ENCODE measurements at places on chromosomes 3 and 15. TPM values are rescaled to one million over a fixed set of nuclear protein-coding genes. Genes with fewer than 3 reads are reported as not detected.

The GPD1L gene
- total RNA-seq: 246 TPM

The CSPG5 gene
- total RNA-seq: 0.59 TPM

The ZNF501 gene
- total RNA-seq: 3.5 TPM

DNA sequence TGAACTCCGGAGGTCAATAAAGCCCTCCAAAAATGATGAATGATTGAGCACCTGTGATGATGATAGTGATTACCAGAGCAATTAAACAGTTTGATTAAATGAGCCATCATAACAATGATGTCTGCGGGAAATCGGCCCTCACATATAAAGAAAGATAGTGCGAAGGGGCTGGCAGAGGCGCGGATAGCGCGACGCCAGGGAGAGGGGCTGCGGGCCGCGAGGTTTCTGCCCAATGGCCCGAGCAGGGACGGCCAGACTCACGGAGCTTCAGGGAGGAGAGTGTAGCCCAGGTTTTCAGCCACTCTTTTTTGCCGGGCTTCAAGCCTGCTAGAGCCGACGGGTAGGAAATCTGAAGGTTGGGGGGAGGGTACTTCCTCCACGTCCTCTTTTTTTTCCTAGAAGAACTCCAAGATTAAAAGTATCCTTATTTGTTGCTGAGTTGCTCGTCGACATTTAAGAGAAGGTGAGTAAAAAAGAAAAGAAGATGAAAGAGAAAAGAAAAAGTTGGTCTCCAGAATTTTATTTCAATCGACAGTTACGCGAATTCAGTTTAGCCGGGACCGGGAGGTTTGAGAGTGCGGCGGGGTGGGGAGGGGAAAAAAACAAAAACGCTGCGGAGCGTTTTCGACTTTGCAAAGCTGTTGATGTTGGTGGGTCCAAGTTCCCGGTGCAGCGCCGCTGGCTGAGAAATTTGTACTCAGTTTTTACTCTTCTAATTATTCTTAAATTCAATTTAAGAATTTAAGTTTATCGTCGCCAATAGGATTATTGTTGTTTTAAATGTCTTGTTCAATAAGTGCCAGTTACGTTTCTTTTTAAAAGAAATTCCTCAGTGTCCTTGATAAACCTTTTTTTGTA lies 2.2 kb upstream of the MEIS2 start:
- peak; percentile 43 for DNase-seq

DNA sequence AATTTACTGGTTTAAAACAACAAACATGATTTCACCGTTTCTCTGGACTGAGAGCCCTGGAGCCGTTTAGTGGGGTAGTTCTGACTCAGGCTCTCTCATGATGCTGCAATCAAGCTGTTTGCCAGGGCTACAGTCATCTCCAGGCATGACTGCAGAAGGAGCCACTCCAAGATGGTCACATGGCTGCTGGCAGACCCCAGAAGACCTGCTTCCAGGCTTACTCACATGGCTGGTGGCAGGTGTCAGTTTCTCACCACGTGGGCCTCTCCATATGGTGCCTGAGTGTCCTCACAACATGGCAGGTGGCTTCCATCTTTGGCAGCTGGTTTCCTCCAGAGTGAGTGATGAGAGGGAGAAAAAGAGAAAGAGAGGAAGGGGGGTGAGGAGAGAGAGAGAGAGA lies 378.3 kb upstream of the RGMA start:
- DNase-seq: peak; percentile 83

DNA sequence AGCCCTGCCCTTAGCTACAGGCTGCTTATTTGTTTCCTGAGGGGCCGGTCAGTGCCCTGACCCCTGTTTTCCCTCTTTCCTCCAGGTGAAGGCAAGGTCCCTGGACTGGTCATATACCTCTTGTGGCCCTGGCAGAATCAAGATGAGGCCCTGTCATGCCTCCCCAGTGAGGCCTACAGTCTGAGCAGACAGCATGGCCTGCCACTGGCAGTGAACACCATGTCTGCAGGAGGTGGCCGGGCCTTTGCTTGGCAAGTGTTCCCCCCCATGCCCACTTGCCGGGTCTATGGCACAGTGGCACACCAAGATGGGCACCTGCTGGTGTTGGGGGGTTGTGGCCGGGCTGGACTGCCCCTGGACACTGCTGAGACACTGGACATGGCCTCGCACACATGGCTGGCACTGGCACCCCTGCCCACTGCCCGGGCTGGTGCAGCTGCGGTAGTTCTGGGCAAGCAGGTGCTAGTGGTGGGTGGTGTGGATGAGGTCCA lies 1.2 kb downstream of the KLHDC8B start:
- peak; percentile 42 for DNase-seq

DNA sequence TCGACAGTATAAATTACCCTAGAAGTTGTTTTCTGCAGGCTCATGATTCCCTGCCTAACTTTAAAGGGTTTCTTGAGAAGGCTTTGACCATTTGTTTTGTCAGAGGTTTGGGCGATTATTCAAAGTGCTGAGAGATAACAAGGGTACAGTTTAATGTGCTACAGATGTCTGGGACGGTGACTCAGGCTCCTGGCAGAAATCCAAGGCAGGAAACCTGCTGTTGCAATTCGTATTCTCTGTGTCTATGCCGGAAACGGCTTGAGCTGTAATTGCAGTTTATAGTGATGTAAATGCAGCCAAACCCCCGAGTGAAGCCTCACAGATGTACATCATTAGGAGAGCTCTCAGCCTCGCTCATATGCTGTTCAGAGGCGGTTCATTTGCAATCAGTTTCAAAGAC lies 65.6 kb downstream of the SYNPR start:
- DNase-seq: peak; percentile 71
